Bronchial epithelial cell (primary cell): ENCODE measurements at places on chromosomes 16 and 17. TPM values are rescaled to one million over a fixed set of nuclear protein-coding genes. Genes with fewer than 3 reads are reported as not detected.

DNA sequence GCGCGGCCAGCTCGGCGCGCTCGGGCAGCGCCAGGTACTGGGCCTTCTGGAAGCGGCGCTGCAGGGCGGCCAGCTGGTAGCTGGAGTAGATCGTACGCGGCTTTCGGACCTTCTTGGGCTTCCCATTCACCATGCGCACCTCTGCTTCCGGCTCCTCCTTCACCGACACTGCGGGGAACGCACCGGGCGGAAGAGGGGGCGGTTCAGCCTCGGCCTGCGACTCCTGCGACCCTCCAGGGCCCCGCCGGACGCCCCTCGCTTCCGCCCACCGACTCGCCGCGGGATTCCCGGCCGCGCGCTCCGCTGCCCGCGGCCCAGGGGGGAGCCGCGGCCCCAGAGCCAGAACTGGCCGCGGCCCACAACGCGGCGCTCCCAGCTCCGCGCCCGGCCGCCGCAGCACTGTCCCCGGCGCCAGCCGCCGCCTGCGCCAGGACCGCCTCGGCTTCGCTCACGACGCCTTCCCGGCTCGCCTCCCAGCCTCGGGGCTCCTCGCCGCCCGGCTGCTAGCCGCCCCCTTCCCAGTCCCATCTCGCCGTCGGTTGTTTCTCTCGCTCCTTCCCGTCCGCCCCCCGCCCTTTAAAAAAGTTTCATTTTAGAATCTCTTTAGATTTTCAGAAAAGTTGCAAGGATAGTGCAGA is 1.5 kb downstream of the DLX3 start:
- no peak for DNase-seq

DNA sequence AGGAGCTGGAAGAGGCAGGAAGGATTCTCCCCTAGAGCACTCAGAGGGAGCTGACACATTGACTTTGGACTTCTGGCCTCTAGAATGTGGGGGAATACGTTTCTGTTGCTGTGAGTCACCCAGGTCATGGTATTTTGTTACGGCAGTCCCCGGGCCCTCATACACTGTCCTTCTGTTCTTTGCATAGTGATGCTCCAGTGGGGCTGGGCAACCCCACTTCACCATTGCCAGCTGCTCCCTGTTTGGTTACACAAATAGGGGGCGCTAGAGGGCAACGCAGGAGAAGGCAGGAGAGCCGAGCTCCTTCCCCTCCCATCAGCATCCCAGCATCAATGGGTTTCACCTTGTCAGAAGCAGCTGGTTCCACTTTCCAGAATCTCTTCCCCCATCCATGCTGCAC is 257.7 kb upstream of the FOXF1 start:
- no peak for DNase-seq

DNA sequence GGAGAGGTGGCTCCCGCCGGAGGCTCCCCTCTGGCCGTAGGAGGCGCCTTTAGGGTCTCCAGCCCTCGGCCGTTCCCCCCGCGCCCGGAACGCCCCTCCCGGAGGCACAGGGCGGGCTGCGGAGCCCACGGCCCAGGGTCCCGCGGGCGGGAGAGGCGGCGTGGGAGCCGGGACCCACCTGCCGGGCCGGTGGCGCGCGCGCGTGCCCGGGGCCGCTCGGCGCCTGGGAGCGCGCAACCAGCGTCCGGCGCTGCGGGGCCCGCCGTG is at the start of gene MIF4GD:
TSS of gene MIF4GD (minus strand) at position 266 of the 267 bp plus-strand sequence. CDS start 1,036 bp downstream, outside the sequence.
- DNase-seq, result no peak

Gene KRTAP3-2
- total RNA-seq, result not detected in 2 replicates

GRCh38 chr16:73505577-73505976 is 457.6 kb upstream of the ZFHX3 start:
- no peak for DNase-seq

DNA sequence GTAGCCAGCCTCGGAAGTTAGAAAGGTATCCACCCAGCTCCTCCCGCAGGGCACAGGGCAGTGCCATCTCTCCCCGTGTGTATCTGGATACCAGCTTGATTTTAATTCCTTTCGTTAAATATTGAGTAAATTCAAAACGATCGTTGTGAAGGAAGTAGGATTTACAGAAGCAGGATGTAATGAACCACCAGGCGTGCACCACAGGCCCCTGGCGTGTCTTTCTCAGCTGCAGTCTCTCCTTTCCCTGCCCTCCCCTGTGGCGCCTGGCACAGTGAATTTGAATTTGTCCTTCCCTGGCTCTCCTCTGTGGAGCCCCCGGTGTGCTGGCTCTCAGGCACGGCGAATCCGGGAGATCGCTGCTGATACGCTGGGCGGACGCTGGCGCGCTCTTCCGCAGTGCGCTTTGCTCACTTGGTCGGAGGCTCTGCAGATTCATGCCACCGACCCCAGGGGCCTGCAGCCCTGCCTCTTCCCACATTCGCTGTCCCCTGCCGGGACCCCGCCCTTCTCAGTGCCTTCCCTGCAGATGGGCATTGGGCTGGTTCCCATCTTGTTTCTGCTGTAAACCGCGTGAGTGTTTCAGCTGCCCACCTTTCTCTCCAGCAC is 164.6 kb downstream of the RPTOR start:
- no peak for DNase-seq

DNA sequence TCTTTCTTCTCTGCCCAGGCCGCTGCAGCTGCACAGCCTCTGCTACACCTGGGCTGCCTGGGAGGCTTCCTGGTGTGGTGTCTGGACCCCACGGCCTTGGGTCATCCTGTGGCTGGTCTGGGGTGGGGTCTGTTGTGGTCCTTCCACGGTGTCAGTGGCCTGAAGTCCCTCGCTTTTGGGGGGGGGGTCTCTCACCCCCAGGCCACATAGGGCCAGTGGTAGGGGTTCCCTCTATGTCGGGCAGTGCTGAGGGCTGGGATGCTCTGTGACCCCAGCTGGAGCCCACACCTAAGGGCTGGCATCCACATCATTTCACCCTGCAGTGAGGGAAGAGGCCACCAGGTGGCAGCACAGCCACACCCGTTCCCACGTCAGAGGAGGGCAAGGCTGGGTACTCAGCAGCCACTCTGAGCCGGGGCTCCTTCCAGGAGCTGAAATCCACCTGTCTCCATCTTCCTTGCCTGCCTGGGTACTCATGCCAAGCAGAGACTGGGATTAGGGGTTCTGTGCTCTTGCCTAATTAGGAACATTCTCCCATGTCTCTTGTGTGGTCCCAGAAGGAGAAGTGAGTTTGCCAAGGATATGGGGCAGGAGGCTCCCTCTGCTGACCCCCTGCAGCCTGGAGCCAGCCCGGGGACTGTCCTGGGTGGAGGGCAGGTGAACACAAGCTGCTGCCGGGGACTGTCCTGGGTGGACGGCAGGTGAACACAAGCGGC is 13.0 kb downstream of the ENGASE start:
- DNase-seq, result peak; percentile 31

DNA sequence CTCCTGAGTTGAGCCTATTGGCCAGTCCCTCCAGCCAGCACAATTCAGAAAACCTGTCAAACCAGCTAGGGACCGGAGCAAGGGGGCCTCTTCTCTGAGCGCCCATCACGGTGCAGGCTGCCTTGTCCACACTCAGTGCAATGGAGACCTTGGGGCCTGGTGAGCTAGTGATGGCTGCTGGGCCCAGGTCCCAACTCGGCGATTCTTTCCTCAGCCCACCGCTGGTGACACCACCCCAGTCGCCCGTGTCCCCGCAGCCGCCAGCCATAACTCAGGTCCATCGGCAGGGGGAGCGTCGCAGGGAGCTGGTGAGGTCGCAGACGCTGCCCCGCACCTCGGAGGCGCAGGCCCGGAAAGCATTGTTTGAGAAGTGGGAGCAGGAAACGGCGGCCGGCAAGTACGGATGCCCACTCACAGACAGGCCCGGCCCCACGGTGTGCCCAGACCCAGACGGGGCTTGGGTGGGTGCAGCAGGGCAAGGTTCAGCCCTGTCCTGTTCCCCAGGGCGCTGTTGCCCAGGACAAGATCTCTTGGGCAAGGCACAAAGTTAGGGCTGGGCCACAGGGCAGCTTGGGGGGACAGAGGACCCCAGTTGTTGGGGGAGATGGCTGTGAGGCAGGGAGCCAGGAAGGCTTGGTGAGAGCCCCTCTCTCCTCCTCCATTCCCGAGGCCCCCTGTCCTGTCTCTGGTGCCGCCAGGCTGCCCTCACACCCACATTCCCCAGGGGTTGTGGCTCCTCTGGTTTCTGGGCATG is 10.8 kb downstream of the SMTNL2 start:
- DNase-seq, result no peak

DNA sequence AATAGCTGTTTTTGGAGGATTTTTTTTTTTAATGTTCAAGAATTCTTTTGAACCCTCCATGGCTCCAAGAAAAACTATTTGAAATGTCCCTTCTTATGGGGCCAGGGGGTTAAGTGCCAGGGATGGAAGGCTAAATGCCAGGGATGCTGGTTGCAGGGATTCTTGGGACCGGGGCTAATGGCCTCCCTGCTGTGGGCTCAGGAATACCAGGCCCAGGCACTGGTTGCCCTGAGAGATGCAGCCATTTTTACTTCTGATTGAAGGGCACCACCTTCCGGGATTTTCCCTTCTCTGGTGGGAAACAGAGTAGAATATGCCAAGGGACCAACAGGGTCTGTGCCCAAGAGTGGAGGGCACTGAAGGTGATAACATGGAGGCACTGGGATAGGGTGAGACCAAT is 10.9 kb upstream of the KAT7 start:
- DNase-seq, result no peak

DNA sequence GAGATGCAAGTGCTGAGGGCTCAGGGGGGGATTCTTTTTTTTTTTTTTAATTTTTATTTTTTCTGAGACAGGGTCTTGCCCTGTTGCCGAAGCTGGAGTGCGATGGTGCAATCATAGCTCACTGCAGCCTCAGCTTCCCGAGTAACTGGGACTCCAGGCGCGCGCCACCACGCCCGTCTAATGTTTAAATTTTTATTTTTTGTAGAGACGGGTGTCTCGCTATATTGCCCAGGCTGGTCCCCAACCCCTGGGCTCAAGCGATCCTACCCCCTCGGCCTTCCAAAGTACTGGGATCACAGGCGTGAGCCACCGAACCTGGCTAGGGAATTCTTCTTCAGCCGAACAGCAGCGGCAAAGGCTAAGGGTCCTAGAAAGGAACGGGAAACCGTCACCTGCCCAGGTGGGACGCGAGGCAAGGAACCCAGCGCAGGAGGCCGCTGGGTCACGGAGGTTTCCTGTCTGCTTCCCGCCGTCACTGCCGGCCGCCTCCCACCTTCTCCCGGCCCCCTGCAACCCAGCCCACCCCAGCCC is 13.3 kb upstream of the OR1F1 start:
- no peak for DNase-seq

DNA sequence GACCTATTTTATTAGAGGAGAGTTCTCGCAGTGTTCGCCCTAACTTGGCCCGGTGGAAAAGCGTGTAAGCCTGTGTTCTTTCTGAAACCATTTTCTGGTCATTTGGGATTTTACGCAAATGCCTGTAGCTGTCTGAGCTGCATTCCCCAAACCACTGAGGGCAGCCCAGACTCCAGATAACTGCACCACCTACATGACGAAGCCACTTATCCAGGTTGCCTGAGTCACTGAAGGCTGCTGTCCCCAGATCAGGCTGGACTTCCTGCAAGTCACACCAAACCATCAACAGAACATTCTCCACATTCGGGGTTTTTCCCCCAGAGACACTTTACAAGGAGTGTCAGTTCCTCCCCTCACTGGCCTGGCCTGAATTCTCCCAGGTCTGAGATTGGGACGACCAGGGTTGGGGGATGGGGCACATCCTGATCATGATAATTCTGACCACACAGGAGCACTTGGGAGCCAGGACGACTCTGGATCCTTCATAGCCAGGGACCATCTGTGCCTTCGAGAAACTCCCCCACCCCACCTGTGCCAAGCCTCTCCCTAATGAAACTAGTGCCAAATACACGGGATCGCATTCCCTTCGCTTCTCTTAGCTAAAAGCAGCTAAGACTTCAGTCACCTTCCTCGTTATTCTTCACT is 2.3 kb downstream of the RPRML start:
- no peak for DNase-seq

DNA sequence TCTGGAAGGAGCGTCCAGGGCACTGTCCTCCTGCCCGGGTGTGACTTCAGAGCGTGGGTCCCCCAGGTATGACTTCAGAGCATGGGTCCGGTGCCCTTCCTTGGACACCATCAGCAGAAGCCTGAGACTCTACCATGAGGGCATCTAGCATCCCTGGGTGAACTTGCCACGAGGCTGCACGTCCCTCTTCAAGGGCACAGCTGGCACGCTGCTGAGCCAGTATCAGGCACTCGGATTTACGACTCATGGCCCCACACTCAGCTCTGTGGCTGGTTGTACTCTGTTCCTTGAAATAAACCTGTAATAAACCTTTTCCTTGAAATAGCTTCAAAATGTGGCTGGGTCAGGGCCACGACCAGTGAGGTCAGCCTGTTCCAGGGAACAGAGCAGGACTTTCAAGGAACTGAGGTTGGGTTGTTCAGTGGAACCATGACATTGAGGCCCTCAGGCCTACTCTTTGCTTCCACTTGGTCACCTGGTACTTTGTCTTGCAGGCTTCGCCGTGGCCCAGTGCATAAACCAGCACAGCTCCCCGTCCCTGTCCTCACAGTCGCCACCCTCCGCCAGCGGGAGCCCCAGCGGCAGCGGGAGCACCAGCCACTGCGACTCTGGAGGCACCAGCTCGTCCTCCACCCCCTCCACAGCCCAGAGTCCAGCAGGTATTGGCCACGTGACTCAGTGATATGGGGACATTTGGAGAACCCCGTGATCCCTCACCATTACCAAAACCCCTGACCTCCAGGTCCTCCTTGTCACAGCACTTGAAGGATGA is 89.9 kb downstream of the SOCS1 start:
- DNase-seq, result no peak

GRCh38 chr16:27779641-27780164 is 229.8 kb downstream of the KATNIP start:
- DNase-seq, result peak; percentile 29

DNA sequence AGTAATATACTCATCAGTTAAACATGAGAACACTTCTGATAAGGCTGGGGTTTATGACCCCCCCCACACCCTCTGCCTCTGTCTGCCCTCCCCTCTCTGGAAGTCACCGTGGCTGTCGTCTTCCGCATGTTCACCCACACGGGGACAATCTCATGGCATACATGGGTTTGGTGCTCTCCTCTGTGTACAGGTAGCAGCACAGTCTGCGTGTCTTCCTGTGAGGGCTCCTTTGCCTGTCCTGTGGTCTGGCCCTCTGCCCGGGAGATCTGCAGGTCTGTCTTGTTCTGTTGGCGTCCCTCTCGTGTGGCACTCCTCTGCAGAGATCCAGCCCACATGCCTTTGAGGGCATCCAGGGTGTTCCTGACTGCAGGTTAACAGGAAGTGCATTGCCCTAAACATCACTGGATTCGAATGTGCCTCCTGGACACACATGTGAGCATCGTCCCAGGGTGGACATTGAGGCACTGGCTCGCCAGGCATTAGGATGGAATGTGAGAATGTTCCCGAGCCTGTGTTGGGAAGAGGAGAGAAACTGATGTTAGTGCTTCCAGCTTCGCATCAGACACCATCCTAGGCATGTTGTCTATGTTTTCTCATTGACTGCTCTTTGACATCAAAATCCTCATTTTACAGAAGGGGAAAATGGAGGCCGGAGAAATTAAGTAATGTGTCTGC is 54.5 kb downstream of the NKD1 start:
- peak; percentile 44 for DNase-seq

Gene CCL23
- not detected in 2 replicates for total RNA-seq

GRCh38 chr16:60945225-60945624 is 1091.0 kb downstream of the CDH8 start:
- DNase-seq, result no peak
